Activated CD4-positive, alpha-beta T cell treated with anti-CD3 and anti-CD28 coated beads for 36 hours (primary cell): ENCODE measurements at places on chromosomes 1 and 21. TPM values are rescaled to one million over a fixed set of nuclear protein-coding genes. Genes with fewer than 3 reads are reported as not detected.

Gene FNDC5
- total RNA-seq, result not detected

Gene SMIM1
- total RNA-seq, result 3.0 TPM

Gene GPR37L1
- not detected for total RNA-seq

Gene CLIC6
- total RNA-seq, result 0.11 TPM

Gene FCRL1
- not detected for total RNA-seq

Gene ELAPOR1
- 7.1 TPM for total RNA-seq
